HAP-1 (cell line): ENCODE measurements at places on chromosomes 1 and 21.

- DNase-seq: no peak
Measured at GRCh38 chr1:156571261-156571852, 1.0 kb downstream of the IQGAP3 start.

DNA sequence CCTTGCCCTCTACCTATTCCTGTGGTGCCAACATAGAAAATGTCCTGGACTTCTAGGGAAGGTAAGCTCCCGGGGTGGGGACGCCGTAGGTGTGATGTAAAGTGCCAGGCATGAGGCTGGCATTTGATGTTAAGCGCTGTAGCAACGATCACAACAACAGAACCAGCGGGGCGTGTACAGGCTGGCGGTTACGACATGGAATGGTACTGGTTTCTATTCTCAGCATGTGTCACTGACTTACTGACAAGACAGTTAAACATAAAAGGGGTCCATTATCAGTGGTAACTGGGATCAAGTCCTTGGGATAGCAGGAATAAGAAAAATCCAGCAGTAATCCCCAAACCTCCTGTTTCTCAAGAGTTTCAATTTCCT lies 58.9 kb downstream of the TGFBR3 start:
- no peak for DNase-seq

- DNase-seq: no peak
Measured at GRCh38 chr1:235108185-235108593, 20.4 kb downstream of the TOMM20 start.

DNA sequence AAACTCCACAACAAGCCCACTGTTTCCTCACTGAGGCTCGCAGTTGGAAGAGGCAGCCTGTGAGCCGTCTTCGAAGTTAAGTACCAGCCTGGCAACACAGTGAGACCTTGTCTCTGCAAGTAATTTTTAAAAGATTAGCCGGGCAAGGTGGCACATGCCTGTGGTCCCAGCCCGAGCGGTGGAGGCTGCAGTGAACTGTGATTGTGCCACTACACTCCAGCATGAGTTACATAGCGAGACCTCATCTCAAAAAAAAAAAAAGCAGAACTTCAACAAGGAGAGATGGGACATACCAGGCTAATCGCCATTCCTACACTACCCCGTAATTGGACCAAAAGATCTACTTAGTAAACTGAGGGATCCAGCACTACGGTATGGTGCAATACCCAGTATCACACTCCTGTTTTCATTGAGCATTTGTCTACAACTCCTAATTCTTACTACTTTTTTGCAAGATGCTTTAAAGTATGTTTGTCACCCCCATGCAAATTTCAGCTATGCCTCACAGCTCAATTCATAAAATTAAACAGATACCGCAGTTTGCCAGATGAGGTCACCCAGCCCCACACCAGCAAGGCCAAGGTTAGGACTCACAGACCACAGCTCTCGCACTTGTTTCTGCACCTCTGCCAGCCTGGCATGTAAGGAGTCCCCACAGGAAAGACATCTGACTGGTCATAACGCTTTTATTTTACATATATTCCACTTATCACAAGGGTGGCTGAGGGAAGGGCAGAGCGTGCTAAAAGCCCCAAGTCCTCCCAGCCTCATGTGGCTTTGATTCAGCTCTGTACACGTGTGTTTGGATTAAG lies 21.0 kb downstream of the SDE2 start:
- no peak for DNase-seq

DNA sequence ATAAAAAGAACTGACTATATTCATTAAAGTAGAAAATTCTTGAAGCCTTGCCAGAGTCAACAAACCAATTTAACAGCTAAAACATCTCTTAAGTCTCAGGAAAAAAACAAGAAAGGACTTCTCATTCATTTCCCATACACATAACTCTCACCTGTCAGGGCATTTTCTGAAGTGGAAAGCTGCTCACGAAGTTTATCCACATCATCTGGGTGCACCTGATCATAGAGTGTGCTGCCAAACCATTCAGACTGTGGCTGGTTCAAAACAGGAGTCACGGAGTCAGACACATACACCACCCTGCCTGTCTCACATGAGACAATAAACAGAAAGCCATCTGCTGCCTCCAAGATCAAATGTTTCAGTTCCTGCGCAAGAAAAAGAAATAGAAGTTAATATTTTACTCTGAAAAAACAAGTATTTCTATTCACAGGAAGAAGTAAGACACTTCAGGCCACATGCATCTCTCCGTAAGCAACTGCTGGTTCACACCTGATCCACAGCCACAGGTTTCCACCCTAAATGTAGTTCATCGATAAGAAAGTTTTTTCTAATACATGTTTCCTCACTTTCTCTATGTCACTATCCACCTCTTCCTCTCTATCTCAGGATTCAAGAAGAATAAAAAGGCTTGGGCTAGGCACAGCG lies 28.2 kb upstream of the CTSK start:
- no peak for DNase-seq

DNA sequence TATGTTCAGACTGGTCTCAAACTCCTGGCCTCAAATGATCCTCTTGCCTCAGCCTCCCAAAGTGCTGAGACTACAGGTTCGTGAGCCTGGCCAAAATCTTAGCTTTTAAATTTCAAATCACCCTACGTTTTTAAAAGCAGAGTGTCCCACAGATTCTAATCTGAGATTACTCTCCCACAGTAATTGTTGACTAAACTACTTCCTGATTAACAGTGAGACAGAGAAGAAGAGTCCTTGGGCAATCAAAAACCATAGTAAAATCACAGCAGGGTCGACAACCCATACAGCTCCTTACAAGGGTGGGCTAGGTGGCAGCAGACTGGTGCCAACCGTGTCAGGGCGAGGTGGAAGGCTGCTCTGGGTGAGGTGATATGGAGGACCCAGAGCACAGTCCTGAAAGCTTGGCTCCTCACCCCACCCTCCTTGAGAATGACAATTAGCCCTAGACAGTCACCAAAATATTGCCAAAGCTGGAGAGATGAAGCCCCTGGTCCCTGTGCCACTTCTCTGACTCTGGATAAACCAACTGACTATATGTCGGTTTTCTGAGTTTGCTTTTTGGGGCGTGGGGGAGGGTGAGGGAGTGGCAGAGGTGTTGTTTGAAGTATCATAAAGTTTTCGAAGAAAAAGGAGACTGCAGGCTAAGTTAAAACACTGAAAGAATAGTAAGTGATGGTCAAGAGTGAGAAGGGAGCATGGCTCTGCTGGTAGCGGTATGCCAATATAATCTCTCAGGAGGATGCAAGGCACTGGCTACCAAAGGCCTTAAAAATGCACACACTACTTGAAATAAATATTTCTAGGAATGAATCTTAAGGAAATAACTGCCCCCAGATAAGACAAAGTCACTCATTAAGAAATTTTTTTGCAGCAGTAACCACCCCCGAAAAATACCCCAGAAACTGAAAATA lies 86.8 kb downstream of the SLC45A1 start:
- no peak for DNase-seq

DNA sequence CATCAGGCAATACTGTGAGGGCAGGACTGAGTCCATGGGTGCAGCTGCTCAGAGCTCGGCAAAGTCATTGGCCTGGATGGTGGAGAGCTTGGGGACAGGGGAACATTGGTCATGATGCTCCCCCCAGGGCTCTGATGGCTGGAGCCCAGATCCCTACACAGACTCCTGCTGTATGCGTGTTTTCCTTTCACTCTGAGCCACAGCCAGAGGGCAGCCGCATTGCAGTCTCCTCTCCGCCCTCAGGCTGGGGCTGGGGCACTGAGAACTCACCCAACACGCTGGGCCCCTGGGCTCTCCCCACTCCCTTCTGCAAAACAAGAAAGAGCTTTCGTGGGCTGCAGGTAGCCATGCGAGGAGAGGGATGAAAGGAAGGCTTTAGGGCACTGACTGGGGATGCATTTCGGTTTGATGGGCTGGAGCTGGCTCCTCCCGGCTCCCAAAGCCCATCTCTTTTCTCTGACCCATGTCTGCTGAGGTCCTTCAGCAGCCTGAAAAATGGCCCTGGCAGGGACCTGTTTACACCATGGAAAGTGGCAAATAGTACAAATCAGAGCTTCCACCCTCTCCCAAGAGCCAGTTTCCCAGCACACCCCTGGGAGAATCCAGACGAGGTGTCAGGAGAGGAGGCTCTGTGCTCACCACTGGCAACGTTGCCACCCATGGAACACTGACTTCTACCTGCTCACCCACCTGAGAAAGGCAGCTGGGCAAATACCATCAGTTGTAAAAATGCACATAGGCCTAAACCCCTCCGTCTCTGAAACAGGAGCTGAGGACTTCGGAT lies 43.8 kb downstream of the CAPN2 start:
- DNase-seq: no peak

DNA sequence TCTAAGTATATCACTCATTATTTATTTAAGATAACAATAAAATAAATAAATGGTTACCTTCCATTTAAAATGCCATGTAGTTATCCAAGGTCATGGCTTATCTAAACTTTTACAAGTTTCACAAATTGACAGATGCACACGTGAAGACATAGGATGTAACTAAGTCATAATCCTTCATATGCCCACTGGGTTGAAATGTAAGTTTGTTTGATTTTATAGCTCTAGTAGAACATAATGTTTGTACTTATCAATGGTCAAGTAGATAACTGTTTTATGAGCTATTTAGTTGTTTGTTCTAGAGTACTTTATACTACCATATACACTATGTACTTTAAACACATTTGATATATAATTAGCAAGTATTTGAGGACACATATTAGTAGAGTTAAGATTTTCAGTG lies 43.0 kb downstream of the ITGB3BP start:
- DNase-seq: no peak
